GOT3 (cell line): ENCODE measurements at places on chromosomes 6 and 20.

- DNase-seq = no peak
These were observed 463 bp upstream of the HLA-DMB start for GRCh38 chr6:32941214-32941768.

DNA sequence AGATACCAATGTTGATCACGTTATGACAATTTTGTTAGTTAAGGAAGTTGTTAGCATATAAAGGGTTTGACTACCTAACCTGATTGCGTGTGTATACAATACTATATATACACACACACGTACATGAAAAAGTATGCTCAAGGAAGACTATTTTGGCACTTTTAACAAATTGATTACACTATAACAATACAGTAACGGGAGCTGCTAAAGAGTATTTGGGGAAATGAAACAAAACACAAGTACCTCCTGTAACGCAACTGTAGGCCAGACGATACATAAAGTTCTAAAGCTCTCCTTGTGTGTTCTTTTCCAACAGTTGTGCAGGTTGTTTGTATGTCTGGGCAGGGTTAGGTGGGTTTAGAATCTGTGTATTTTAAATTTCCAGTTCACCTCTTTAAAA lies 98.7 kb downstream of the PLEKHG1 start:
- DNase-seq = no peak

GRCh38 chr6:99026135-99026534 lies 78.4 kb upstream of the FBXL4 start:
- DNase-seq = no peak

GRCh38 chr20:3751305-3751674 lies 16.3 kb downstream of the ADISSP start:
- no peak for DNase-seq

DNA sequence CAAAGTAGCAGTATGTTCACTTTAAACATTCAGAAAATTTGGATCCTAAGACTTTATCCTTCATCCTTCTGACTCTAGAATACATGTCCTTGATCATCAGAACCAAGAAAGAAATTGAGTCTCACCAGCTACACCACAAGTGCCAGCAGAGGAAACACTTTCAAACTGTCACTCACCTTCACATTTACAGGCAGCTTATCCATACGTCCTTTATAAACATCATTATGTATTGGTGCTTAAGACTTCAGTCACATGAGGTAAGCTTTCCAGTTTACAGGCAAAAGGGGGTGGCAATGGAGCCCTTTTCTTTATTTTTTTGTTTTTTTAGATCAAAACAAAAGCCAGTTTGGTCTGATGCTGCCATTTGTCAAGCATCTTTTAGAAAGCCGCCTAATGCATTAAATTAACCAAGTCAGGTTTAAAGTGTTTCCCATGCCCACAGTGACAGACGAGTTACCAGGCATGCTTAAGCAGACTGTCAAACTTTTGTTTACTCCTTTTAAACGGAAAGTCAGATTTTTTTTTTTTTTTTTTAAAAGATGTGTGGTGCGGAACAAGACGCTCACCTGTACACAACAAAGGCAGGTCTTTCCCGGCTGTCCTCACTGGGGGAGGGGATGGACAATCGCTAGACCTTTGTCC lies 952 bp upstream of the BRPF3 start:
- DNase-seq = no peak

GRCh38 chr6:26026833-26027490 lies 60.3 kb upstream of the HFE start:
- DNase-seq = peak; percentile 47

GRCh38 chr20:36885356-36885755 lies 9.4 kb downstream of the TLDC2 start:
- DNase-seq = no peak

- no peak for DNase-seq
These were observed 78.3 kb downstream of the MAFB start for GRCh38 chr20:40610730-40611129.

DNA sequence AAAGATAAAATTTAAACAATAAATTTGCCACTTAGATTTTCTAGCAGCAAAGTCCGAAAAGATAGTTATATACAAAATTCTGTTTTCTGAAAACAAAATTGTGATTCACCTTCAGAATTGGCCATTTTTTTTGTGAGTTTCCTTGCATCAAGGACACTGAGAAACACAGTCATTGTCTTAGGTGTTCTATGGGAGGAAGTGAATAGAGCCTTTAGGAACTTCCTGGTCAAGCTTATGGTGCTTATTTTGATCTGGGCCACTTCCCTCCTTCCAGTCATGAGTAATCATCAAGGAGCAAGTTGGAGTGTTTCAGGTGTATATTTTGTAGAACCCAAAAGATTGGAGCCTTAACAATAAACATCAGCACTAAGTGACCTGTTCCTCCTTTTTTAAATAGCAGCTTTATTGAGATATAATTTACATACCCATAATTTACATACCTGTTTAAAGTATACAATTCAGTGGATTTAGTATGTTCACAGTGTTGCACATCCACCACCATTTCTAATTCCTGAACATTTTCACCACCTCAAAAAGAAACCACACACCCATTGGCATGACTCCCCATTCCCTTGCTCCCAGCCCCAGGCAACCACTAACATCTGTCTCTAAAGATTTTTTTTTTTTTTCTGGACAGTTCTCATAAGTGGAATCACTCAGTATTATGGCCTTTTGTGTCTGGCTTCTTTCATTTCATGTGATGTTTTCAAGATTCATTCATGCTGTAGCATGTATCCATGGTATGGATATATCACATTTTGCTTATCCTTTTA lies 17.6 kb downstream of the TMEM74B start:
- no peak for DNase-seq
